ENCODE measurements at places on chromosomes 5 and 9.

GRCh38 chr5:136061630-136062365, 33.0 kb downstream of the TGFBI start:
- no peak for DNase-seq

- peak; percentile 65 for DNase-seq
Measured at GRCh38 chr5:125409861-125410536, 663.6 kb upstream of the ZNF608 start.

- no peak for DNase-seq
Measured at GRCh38 chr9:105385381-105385985, 62.4 kb upstream of the FSD1L start.

DNA sequence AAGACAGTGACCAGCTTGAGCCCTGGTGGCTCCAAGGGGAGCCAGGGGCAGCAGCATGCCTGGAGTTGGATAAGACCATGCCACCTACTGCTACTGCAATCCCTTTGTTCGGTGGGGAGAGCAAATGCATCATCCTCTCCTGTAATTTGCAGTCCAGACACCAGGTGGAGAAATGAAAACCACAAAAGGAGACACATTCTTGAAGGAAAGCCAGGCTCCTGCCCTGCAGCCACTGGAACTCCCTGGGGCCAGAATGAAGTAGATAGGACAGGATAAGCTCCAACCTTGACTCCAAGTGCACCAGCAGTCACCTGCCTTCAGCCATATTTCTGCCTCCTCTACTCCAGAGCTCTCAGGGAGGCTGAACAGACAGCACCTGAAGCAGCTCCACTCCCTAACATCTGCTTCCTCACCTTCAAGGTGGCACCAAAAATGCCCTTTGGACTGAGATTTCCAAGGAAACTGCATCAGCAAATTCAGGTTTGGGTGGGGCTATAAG, 65.1 kb upstream of the IQGAP2 start:
- peak; percentile 69 for DNase-seq

DNA sequence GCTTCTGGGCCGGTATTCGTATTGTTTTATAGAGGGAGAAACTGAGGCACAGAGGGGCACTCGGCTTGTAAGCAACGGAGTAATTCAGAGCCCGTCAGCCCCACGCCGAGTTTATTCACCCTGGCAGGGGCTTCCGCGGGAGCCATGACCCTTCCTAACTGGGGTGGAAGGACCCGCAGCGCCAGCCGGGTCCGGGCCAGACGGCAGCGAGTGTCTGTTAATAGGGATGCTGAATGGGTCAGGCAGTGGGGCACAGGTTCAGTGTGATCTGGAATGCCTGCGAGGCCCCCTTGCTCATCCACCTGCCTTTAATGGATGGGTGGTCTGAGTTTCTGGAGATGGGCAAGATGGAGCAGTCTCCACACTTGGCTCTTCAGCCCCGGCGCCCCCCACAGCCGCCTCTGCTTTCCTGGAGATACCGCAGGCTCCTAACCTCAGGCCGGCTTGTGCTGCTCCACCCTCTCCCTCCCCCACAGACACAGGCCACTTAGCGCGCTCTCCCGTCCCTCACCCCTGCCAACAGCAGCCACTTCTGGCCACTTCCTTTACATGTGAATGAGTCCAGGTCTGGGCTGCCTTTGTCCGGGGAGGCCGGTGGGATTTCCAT, 147.1 kb downstream of the ERCC6L2 start:
- DNase-seq, result peak; percentile 67

GRCh38 chr5:173298213-173298926, 29.8 kb downstream of the STC2 start:
- DNase-seq, result no peak

DNA sequence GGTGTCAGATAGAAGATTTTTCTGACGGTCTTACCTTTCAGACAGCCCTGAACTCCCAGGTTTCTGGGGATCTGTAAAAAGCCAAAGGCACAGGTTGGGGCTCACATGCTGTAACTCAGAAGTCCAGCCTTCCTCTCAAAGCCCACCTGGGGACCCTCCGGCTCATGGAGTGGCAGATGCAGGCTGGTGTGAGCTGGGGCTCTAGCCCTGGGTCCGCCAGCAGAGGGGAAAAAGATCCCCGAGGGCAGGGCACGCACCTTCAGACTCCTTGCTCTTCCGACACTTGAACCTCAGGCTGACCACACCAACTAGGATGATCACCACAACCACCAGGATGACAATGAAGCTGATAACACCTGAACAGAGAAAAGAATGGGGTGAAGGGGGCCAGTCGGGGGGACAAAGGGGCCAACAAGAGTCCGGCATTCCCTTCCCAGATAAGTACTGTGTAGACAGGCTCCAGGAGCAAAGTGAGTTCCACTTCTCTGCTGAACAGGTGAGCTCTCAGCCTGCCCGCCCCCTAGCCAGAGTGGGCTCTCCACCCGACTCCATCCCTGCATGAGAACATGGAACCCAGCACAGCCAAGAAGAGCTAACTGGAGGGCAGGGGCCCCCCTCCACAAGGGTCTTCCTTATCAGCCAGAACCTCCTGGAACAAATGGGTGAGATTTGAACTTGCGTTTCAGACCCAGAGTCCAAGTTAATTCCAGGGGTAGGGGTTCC, 7.8 kb downstream of the ECSCR start:
- DNase-seq, result no peak

- DNase-seq, result no peak
Measured at GRCh38 chr9:124767821-124768220, 3.3 kb downstream of the NR6A1 start.

- DNase-seq, result no peak
Measured at GRCh38 chr5:35082530-35082929, 34.8 kb upstream of the AGXT2 start.

DNA sequence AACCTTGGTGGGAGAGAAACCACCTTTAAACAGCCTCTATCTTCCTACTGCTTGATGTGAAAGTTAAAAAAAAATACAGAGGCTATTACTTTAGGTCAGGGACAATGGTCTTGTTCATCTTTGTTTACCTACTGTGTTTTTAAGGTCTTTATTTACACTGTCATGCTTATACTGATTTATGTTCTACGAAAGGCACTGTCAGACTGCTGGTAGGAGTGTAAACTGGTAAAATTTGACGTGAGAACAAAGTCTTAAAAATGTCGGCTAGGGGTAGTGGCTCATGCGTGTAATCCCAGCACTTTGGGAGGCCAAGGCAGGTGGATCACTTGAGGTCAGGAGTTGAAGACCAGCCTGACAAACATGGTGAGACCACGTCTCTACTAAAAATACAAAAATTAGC, 42.1 kb upstream of the ELOVL7 start:
- no peak for DNase-seq

GRCh38 chr5:133938039-133938821, 30.2 kb downstream of the C5orf15 start:
- DNase-seq, result no peak

- DNase-seq, result no peak
Measured at GRCh38 chr5:150184006-150184405, 5.9 kb upstream of the SLC6A7 start.

DNA sequence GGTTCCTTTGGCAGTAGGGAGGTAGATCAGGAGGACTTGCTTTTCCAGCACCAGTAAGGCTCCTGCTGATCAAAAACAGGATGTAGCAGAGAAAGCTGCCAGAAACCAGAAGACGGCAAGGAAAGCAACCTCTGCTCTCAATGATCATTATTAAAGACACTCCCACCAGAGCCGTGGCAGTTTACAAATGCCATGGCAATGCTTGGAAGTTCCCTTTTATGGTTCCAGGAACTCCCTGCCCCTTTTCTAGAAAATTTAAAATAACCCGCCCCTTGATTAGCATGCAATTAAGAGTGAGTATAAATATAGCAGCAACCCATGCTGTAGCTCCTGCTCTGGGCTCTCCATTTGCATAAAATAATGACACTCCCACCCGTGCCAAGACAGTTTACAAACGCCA, 16.1 kb downstream of the EQTN start:
- no peak for DNase-seq

DNA sequence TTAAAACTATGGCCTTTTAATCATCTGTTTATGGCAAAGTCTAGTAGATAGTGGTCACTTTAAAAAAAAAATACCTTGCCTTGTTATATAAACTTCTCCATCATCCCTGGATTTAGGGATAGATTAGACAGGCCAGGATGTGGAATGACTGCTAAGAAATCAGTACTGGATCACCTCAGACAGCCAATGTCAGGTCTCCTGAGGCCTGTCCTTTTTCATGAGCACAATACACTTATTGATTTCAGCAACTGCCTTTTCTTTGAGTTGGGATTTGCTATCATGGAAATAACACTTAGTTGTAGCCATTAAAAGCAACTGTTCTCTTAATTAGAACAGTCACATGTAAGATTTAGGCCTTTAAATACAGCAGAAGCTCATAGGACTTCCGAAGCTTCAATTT, 77.9 kb downstream of the NLN start:
- no peak for DNase-seq

GRCh38 chr5:73637565-73637964, 11.6 kb downstream of the ARHGEF28 start:
- DNase-seq, result no peak

All from ecto neural progenitor cell (in vitro differentiated cells).